Fibroblast of the aortic adventitia (primary cell): ENCODE measurements at places on chromosomes 13 and 19. TPM values are rescaled to one million over a fixed set of nuclear protein-coding genes. Genes with fewer than 3 reads are reported as not detected.

The LRRC25 gene
- total RNA-seq: 0.09 TPM in 1 of 2 replicates, not detected in the other

The EEF2 gene
- total RNA-seq: 1,127 and 1,964 TPM in 2 replicates

The CPB2 gene
- total RNA-seq: not detected in 2 replicates

The AP2A1 gene
- 85.6 and 115 TPM in 2 replicates for total RNA-seq

The WDR87 gene
- not detected in 2 replicates for total RNA-seq

The LILRB5 gene
- total RNA-seq: not detected in 2 replicates

The LHB gene
- not detected in 2 replicates for total RNA-seq

GRCh38 chr19:5094768-5095567 is 126.1 kb downstream of the KDM4B start:
- no peak for DNase-seq

GRCh38 chr13:79194272-79194671 is 211.8 kb downstream of the RBM26 start:
- DNase-seq: no peak

DNA sequence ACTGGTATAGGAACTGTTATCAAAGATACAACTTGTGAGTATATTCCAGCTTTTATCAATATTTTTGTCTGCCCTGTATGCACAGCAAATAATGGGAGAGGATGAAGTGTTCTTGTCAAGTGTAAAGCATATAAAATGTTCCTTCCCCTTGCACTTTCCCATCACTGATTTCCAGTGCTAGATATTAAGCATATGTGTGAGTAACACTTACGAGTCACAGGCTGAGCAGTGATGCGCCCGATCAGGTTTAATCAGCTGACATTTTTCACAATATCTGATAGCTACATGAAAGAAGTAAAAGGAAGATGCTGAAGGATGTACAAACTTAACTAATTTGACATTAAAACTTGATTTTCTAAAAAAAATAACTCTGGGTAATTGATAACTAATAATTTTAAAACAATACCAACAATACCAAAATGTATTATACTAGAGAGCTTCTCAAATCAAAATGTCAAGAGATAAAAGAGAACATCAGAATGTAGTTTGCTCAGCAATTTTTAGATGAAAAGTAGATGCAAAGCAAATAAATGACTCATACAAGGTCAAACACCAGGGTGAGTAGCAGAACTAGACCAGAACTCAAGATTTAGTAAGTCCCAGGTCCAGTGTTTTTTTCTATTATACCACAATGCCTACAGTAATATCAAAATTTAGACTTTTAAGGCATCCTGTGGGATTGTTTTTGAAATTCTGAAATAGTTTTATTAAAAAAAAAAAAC is 56.4 kb downstream of the ZDHHC20 start:
- peak; percentile 41 for DNase-seq

- DNase-seq: no peak
These were observed 12.0 kb downstream of the MLLT1 start for GRCh38 chr19:6267552-6268381.

DNA sequence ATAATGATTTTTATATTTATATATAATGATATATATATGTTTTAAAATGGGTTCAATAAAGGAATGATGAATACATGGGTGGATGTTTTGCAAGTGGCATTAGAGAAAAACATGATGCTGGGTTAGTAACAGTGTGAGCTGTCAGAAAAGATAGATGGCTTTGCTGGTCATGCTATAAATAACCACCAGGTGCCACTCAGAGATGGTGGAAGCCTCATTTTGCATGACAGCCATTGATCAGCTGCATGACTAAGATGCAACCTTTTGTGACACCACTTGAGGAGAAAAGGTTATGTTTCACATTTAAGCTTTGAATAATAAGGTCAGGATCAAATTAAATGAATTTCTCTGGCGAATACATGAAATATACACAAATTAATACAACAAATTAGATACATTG is 737.7 kb downstream of the PCDH9 start:
- DNase-seq: no peak

DNA sequence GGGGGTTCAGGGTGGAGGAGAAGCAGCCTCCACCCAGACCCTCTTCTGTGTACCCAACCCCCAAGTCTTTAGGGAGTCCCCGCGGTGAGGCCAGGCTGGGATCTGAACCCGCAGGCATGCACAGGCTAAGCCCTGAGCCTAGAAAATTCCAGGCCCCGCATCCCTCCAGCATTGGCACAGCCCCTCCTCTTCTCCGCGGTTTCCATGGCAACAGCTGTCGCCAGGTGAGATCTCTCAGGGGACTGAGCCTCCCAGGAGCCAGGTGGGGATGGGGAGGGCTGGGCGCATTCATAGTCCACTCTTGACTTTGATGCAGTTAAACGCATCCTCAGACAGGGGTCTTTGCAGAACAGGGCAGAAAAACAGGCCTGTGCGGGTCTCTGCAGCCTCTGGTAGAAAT is 48.3 kb upstream of the USP29 start:
- DNase-seq: no peak

DNA sequence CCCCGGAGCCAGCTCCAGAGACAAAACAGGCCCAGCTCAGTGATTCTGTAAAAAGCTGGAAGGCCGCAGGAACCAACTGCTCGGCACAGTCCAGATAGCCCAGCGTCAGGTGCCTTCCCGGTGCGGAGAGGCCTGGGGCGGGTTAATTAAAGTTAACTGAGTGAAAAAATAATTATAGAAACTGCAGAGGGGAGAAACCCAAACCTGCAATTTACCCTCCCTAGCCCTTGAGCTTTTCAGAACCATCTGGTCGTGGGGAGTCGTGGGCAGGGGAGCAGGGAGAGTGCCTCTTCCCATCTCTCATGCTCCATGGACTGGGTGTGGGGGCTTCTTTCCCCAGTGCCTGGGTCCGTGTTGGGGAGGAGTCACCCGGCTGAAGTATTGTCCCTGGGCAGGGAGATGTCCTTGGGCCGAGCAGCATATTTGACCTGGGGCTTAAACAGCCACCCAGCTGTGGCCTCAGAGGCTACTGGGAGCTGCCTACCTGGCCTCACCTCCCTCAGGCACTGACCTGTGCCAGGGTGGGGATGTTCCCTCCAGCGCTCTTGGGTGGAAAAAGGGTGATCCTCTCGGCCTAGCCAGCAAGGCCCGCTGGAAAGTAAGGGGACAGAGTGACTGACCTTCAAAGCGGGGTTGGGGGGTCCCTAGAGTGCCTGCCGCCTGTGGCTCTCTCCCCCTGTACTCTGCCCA is 65.9 kb downstream of the CHST8 start:
- DNase-seq: no peak

- no peak for DNase-seq
These were observed 3.9 kb downstream of the F10 start for GRCh38 chr13:113126265-113127150.

DNA sequence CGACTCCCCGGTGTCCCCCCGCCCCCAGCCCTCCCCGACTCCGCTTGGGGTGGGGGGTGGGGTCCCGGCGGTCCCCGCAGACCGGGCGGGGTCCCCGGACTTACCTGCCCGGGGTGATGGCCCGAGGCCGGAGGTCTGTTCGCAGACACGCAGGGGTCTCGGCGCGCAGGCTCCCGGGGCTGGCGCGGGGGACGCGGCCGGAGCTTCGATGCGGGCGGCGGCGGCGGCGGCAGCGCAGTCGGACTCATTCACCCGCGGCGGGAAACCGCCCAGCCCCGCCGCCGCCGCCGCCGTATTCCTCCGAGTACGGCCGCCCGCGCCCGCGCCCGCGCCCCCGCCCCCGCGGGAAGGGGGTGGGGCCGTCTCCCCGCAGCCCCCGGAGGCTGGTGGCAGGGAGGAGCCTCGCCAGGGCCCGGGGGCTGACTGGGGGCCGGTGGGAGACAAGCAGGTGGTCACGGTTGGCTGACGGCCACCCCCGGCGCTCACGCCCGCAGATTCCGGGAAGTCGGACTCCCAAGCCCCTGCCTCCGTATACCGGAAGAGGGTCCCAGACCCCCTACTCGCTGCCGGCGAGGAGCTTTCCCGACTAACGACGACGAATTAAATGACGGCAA is at the start of gene C2CD4C:
C2CD4C (minus strand) TSS at position 246 of the 614 bp plus-strand sequence. CDS start 786 bp downstream, outside the sequence.
- DNase-seq: no peak

- DNase-seq: no peak
These were observed 352.0 kb upstream of the DACH1 start for GRCh38 chr13:72218966-72219365.

- no peak for DNase-seq
These were observed 10.3 kb upstream of the LEUTX start for GRCh38 chr19:39768334-39768733.

- DNase-seq: no peak
These were observed at the start of gene HRC for GRCh38 chr19:49155005-49155819. TSS of gene HRC (minus strand) at chr19:49155396. CDS start at chr19:49155237, 159 bp downstream.

GRCh38 chr19:29872224-29872731 is 60.5 kb downstream of the CCNE1 start:
- no peak for DNase-seq

DNA sequence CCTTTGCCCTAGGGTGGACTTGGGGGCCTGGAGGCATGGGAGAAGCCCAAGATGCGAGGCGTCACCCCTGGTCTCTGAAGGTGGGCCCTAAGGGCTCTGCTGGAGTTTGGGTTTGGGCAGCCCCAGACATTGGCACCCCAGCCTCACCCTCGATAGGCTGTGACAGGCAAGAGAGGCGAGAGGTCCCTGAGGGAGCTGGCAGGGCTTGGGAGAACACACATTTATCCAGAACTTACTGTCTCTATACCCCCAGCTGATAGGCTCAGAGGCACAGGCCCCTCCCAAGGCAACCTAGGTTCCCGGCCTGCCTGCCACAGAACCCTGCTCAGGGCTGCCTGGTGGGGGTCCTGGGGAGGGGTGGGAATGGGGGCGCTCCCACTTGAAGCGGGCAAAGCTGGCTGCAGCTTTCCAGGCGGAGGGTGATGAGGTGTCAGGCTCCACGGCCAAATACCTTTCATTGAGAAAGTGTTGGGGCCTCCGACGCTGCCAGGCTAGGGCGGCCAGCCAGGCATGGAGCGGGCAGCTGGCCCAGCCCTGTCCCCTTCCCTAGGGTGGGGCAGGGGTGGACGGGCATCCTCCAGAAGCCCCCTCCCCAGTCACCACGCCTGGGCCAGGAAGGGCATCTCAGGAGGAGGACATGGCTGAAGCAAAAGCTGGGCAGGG is 9.7 kb downstream of the CILP2 start:
- DNase-seq: no peak

- no peak for DNase-seq
These were observed 39.1 kb downstream of the USP12 start for GRCh38 chr13:27132538-27132937.

GRCh38 chr13:46896341-46897137 is at the start of gene HTR2A:
TSS of gene HTR2A (minus strand) at chr13:46897053. CDS start at chr13:46895906, 1,147 bp downstream.
- peak; percentile 52 for DNase-seq

DNA sequence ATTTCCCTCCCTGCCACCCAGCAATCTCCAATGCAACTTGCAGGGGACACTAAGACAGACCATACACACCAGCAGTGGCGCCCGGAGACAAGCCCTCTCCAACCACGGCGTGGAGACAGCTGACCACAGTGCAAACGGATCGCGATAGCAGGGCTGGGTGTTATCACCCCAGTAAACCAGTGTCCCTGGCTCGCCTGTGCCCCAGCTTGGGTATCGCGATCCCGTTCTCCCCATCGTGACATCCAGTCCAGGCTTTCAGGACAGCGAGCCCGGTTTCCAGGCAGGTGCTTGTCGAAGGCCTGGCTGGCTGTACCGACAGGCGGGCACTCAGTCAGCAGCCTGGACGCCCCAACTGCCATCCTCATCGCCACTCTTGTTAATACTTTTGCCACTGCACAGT is 20.7 kb upstream of the NANOS2 start:
- DNase-seq: no peak

GRCh38 chr13:98476538-98476966 is 100.4 kb downstream of the STK24 start:
- peak; percentile 76 for DNase-seq

GRCh38 chr13:27375686-27376326 is 48.6 kb upstream of the GTF3A start:
- peak; percentile 82 for DNase-seq

- no peak for DNase-seq
These were observed 396 bp downstream of the F7 start for GRCh38 chr13:113105921-113106452.

GRCh38 chr13:50672025-50672424 is 171.5 kb downstream of the DLEU7 start:
- no peak for DNase-seq

- DNase-seq: no peak
These were observed 981.5 kb downstream of the DIAPH3 start for GRCh38 chr13:59182241-59182640.

DNA sequence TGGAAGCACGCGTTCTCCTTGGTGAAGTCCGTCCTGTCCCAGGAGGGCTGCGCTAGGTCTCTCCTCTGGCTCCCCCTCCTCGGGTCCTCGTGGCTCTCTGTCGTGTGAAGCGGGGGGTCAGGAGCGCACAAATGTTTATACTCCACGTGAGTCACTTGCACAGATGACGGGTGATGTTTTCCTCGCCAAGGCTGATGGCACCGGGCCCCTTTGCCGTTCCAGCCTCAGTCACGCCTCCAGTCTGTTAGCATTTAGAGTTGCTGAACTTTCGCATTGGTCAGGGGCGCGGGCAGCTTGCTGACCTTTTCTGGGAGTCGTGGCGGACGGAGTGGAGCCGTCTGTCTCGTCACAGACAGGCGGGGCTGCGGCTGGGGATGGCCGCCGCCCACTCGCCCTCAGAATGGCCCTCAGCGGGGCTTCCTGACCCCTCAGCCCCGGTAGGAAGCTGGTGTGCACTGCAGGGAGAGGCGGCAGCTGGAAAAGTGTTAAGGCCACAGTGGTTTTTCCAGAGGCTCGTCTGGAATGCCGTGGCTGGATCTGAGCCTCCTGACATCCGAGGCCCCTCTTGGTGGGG is 13.7 kb downstream of the KLHL26 start:
- DNase-seq: peak; percentile 89

DNA sequence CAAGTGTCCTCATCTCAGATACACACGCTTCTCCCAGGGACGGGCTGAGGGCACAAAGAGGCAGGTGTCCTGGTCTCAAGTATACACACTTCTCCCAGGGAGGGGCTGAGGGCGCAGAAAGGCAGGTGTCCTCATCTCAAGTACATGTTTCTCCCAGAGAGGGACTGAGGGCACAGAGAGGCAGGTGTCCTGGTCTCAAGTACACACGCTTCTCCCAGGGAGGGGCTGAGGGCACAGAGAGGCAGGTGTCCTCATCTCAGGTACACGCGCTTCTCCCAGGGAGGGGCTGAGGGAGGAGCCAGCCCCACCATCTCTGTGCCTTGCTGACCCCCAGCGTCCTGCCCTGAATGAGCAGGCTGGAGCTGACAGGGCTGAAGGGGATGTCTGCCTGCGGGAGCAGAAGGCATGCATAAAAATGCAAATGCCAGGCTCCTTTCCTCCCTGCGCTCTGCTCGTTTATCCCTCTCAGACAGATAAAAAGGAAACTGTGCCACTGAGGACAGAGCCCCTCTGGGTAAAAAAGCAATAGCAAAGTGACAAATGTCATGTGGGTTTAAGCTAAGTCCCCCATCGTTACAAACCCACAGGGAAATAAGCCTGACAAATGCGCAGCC is 96.1 kb upstream of the UQCRFS1 start:
- DNase-seq: no peak

DNA sequence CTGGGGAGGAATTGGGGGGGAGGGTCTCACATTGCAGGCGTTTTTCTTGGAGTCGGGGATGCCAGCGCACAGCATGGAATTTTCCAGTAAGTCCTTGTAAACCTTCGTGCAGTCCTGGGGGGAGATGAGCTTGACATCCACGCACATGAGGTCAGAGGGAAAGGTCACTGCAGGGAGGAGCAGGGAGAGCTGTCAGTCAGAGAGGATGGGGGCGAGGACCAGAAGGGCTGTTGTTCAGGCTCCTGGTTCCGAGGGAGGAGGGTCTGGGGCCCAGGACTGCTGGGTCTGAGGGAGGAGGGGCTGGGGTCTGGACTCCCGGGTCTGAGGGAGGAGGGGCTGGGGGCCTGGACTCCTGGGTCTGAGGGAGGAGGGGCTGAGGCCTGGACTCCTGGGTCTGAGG is 4.0 kb downstream of the KLK7 start:
- DNase-seq: no peak

- no peak for DNase-seq
These were observed 86.9 kb upstream of the DOCK9 start for GRCh38 chr13:99064624-99065234.

GRCh38 chr19:10339380-10339960 is at the start of gene ICAM3:
TSS of gene ICAM3 (minus strand) at chr19:10339624. CDS start at chr19:10339614, 10 bp downstream.
- DNase-seq: no peak
